ENCODE measurements at places on chromosomes 3 and 15. TPM values are rescaled to one million over a fixed set of nuclear protein-coding genes. Genes with fewer than 3 reads are reported as not detected.
A peak's percentile ranks its signal among the peaks of the same experiment; 100 is the strongest.

The FBXW12 gene
- not detected for total RNA-seq

The LNP1 gene
- 1.1 TPM for total RNA-seq

- DNase-seq = no peak
These were observed 761.2 kb downstream of the VGLL3 start for GRCh38 chr3:86229775-86230094.

- no peak for DNase-seq
These were observed 1.1 kb downstream of the CHD2 start for GRCh38 chr15:92901072-92901761.

- DNase-seq = no peak
These were observed 119.1 kb upstream of the SLC25A36 start for GRCh38 chr3:140822401-140823047.

DNA sequence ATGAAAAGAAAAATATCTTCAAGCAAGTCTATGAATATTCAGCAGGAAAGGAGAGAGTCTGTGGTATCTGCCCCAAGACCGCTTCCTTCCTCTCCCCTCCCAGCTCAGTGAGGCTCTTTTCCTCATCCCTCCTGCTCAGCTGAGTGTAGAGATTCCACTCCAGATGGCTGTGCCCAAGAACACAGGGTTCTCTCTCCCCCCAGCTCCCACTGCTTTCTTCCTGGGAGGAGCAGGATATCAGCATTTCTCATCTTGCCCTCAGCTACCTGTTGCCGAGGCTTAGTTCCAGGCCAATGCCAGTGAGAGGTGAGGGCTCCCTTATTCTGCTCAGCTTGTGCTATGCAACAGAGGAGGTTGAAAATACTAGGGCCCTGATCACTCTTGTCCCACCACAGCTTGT, 211.9 kb downstream of the SV2B start:
- DNase-seq = peak; percentile 63

DNA sequence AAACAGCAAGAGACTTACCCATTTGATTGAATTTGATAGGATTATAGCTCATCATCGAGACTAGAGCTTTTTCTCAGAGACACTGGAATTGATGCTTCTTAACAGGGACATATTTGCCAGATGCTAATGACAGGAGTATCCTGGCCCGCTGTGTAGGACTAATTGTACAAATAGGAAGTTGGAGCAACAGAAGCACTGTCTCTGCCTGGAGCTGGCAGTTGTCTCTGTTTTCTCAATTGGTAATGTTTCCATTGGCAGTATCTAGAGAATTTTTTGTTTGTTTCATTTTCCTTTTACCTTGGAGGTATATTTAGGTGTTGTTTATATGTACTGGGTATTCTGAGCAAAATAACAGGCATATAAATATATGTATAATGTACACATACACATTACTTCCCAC, 8.9 kb upstream of the PCOLCE2 start:
- no peak for DNase-seq

Data from activated naive CD8-positive, alpha-beta T cell treated with anti-CD3 and anti-CD28 coated beads, Interleukin-2, amount 10 ng/mL, durations not matched to agents 7 days and 5 days (primary cell).